Stimulated activated CD4-positive, alpha-beta T cell treated with anti-CD3 and anti-CD28 coated beads, Interleukin-4, amount 100 ng/mL, for 1 hour (primary cell): ENCODE measurements at places on chromosomes 12 and 14.
A peak's percentile ranks its signal among the peaks of the same experiment; 100 is the strongest.

DNA sequence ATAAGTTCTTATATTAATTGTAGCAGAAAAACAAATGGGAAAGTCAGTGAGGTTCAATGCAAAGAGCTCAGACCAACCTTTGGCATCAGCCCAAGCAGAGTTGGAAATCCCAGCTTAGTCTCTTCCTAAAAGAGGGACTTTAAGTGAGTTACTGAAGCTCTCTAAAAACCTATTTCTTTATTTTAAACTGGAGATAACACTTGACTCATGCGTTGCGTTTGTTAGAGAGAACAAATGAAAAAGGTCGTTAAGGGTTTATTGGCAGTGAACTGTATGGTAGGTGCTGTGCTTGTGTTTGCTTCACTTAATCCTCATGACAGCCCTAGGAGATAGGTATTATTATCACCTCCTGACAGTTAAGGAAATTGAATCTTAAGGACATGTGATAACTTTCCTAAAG, 396.5 kb downstream of the RAD51B start:
- no peak for DNase-seq

DNA sequence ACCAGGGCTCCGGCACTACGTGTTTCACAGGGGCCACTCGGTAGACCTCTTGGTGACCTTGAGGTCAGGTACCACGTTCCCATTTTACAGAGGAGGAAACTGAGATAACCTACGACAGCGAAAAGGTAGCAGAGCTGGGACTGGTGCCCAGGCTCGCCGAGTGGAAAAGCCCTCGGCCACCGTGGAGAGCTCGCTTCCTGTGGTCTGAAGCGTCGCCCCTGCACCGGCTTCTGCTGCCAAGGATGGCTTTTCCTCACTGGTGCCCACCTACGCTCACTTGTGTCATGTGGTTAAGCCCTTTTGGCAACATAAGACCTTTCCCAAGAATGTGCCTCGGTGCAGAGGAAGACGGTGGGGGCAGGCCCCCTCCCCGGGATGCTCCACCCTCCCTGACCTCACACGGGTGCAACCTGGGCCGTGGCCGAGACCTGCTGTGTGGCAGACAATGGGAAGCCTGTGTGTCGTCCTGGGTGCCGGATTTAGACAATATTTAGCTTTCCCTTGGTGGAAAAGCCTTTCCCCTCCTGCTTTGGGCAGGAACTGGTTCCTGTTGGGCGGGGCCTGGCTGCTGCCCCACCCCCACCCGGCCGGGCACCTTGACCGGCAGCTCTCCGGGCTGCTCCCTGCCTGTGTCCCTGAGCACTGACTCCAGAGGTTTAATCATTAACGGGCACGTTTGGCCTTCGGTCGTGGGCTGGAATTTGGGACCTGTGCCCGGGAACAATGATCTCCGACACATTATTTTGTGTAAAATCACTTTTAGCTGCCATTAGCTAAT, 32.4 kb upstream of the PPP1R13B start:
- DNase-seq: no peak

DNA sequence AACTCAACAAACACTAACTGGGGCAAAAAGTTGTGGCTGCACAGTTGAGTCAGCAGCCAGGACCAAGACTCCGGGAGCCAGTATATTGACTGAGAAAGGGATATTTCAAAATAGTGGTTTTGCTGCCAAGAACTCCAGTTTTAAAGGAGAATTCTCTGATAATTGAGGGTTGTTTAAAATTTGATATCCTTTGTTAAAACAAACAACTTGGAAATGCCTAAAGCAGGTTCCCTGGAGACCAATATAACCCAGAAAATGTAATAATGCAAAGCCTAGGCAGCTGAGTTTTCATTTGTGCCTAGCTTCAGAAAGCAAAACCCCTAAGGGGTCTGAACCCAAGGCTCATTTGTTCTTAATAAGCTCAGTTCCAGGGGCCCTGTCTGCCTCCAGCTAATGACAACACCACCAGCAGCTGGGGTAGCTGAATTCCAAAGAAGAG, 311.7 kb upstream of the CCDC196 start:
- no peak for DNase-seq

DNA sequence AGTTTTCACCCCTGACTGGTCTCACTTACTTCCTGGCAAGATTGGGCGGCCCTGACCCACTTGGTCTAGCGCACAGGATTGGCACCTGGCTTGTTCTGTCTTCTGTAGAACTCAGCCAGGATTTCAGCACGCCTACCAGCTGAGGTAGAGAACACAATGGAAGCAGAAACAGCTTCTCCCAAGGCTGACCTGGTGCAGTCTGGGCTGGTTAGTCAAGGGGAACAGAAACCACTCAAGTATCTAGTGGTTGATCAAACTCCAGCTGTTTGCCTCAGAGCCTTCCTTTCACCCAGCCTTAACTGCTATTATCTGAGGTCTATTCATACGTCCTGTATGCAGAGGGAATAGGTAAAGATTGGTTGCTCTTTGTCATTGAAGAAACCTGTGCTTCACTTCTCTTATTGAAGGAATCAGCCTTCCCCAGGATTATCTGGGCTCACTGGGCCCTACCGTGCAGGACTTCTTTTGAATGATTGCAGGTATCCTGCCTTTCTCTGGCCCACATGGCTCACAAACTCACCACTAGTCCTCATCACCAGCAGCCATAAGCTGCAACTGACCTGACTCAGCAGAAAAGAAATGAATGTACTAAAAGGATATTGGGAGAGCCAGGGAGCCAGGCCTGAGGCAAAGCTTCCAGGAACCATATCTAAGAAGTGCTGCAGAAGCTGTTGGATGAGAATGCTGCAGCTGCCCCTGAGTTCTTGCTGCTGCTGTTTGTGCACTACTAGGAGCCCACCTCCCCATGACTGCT, 2.5 kb upstream of the PLEKHD1 start:
- DNase-seq: no peak

- DNase-seq: no peak
Observed at GRCh38 chr12:121087467-121088194, 45.0 kb upstream of the P2RX7 start.

- no peak for DNase-seq
Observed at GRCh38 chr12:107515446-107515958, 170.1 kb upstream of the PWP1 start.

DNA sequence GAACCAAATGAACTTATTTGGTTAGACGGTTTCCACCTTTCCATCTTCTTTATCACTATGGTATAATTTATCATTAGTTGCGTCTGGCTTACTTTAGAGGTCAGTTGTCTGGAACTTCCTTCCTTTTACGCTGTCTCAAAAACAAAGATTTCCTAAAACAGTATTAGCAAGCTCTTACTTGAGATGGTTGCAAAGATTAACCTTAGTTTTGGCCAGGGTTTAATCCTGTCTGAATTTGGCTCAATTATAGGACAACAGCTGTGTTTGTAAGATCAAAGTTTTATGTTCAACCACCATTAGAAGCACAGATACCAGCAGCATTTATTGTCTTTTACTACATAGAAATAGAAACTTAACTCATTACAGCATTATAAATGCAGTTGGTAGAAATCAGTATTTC, 7.9 kb upstream of the WASHC3 start:
- no peak for DNase-seq

GRCh38 chr12:78651755-78652154, 212.8 kb upstream of the SYT1 start:
- no peak for DNase-seq

GRCh38 chr12:47551426-47551851, 154.4 kb downstream of the RPAP3 start:
- no peak for DNase-seq

DNA sequence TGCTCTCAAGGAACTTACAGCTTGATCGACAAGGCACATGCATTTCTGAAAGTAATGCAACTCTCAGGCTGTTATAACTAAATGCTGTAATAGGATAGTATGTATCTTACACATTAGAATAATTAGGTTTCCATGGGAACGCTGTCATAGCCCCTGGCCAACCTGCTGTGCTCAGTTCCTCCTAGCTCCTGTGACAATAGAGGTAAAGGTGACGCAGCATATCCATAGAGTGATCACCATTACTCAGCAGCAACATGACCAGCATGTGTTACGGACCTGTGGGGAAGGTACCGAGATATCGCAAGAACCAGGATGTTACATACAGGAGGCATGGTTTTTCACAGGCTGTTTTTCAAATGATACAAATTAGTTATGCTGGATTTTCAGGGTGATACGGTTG, 150.7 kb downstream of the CAND1 start:
- no peak for DNase-seq

DNA sequence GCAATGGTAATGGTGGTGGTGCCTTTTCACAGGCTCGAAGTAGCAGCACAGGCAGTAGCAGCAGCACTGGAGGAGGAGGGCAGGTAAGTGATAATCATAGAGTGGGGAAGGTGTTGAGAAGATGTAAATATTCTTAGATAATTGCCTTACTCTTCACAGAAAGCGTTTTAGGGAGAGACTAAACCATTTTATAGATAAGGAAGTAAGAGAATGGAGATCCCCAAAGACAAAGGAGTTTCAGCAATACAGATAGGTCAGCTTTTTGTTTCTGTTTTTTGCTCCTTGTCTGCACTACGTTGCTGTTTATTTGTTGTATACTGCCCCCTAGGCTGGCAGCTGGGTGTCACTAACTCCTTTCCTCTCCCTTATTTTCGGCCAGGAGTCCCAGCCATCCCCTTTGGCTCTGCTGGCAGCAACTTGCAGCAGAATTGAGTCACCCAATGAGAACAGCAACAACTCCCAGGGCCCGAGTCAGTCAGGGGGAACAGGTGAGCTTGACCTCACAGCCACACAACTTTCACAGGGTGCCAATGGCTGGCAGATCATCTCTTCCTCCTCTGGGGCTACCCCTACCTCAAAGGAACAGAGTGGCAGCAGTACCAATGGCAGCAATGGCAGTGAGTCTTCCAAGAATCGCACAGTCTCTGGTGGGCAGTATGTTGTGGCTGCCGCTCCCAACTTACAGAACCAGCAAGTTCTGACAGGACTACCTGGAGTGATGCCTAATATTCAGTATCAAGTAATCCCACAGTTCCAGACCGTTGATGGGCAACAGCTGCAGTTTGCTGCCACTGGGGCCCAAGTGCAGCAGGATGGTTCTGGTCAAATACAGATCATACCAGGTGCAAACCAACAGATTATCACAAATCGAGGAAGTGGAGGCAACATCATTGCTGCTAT, 2.0 kb downstream of the SP1 start:
- DNase-seq: peak; percentile 22

DNA sequence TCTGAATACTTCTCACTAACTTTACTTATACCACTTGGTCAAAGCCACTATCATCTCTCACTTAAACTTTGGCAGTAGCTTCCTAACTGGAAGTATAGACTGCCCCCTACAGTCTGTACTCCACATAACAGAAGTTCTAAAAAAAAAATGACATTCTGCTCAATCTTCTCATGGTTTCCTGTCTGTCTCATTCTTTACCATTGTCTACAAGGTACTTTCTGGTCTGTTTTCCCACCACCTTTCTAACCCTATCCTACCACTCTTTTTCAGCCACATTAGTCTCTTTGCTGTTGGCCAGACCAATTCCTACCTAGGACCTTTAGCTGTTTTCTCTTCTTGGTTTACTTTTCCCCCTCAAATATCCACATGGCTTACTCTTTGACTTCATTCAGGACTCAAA, 14.7 kb downstream of the CPSF6 start:
- no peak for DNase-seq

- no peak for DNase-seq
Observed at GRCh38 chr12:80154261-80154660, 54.9 kb downstream of the OTOGL start.

GRCh38 chr12:27226407-27226929, 17.6 kb upstream of the STK38L start:
- no peak for DNase-seq

GRCh38 chr12:41769810-41770209, 374.9 kb downstream of the GXYLT1 start:
- DNase-seq: no peak

GRCh38 chr12:50314636-50315312, 31.5 kb upstream of the LIMA1 start:
- no peak for DNase-seq

- no peak for DNase-seq
Observed at GRCh38 chr12:133222211-133222610, 13.5 kb downstream of the ANHX start.

GRCh38 chr12:24617471-24617870, 331.4 kb downstream of the BCAT1 start:
- DNase-seq: no peak

DNA sequence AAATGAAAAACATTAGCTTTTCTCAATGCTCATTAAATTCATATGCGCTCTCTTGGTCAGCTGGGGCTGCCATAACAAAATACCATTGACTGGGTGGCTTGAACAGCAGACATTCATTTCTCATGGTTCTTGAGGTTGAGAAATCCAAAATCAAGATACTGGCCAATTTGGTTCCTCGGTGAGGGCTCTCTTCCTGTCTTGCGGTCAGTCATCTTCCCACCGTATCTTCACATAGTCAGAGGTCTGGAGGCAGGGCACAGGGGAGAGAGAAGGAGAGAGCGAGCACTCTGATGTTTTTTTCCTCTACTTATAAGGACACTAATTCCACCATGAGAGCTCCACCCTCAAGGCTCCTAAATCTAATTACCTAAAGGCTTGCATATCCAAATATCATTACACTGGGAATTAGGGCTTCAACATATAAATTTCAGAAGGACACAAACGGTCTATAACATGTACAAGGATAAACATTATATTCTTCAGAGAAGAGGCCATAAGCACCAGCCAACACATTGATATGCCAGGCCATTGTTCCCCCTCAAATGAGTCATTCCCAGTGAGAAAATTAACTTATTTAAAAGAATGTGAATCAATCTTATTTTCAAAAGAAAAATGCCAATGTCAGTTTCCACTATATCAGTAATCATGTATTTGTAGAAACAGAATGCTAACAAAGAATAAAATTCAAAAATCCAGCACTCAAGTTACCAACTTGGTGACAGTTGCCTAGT, 152.2 kb downstream of the BTG1 start:
- no peak for DNase-seq

DNA sequence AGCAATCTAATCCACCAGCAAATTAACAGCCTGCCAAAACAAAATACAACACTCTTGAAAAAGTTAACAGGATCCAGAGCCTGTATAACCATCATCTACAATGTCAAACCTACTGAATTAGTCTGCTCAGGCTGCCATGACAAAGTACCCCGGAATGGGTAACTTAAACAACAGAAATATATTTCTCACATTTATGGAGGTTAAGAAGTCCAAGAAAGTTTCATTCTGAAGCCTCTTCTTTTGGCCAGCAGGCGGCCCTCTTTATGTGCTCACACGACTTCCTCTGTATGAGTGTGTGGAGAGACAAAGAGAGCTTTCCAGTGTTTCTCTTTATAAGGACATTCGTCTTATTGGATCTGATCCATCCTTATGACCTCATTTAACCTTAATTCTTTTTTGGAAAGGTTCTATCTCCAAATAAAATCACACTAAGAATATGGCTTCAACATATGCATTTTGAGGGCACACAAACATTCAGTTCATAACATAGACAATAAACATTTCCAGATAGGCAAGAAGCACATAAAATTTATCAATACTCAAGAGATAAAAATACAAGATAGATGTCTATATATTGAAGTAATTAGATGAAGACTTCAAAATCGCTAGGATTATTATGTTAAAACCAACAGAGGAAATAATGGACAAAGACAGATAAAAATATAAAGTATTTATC, 5.9 kb upstream of the RERG start:
- DNase-seq: peak; percentile 16

DNA sequence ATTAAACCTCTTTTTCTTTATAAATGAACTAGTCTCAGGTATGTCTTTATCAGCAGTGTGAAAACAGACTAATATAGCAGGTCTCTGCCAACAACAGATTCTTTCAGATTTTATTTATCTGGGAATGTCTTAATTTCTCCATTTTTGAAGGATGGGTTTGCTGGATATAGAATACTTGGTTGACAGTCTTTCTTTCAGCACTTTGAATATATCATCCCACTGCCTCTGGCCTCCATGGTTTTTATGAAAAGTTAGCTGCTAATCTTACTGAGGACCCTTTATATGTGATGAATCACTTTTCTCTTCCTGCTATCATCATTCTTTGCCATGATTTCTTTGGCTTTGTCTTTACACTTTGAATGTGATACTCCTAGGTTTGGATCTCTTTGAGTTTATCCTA, 148.0 kb downstream of the ANO6 start:
- no peak for DNase-seq
